ENCODE measurements at places on chromosomes 4 and X.

DNA sequence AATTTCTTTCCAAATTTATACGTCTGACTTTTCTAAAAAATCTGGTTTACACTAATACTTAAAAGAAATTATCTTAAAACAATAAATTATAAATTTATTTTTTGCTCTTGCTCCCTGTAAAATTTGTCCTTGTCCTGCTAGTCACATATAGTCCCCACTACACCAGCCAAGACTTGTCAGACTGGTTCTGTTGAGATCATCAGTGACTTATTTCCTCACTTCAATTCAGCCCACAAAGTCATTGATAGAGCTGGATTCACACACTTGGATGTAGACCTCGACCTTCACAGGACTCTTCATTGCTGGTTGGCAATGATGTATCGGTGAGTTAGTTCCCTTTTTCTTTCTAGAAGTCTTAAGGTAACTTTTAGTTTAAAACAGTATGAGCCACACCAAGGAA is at the start of gene TMPRSS11E:
Gene TMPRSS11E (plus strand): TSS at position 263 of the 400 bp plus-strand sequence. CDS start 50 bp downstream, at position 313.
- peak; percentile 76 for DNase-seq

GRCh38 chr4:6199422-6199921 is 877 bp downstream of the JAKMIP1 start:
- no peak for DNase-seq

- DNase-seq, result no peak
Observed at GRCh38 chrX:131068945-131069719, 11.0 kb downstream of the ARHGAP36 start.

GRCh38 chrX:68209008-68209407 is 224.3 kb downstream of the OPHN1 start:
- DNase-seq, result no peak

DNA sequence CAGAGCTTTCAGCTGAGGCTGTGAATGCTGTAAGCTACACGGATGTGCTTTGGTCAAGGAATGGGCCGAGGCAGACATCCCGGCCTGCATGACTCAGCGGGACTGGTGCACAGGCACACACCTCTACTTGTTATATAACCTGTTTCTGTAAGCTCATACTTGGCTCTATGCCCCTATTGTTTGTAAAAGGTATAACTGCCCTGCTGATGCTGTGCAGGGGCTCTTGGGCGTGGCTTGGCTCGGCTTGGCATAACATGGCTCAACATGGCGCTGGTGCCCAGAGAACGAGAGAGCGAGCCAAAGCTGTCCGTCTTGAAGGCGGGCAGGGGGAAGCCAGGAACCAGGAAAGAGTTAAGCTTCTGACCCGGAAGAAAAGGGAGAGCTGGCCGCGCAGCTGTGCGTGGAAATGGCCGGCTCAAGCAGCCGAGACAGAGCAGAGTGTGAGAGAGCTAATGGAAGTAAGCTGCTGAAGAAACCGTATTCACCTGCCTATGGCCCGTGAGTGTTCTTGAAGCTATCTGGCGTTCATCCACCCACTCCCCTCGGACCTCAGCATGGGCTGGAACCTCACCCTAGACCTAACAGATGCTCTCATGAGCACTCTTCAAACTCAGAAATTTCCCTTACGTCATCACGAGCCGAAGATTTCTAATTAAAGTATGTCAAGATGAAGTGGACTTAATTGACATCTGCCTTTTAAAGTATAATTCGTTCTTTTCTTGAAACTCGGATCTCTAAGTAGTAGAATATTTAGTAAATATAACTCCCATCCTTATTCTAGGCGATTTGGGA is 286.3 kb upstream of the AGA start:
- DNase-seq, result no peak

- DNase-seq, result no peak
Observed at GRCh38 chrX:10023821-10024220, 56.7 kb downstream of the CLDN34 start.

DNA sequence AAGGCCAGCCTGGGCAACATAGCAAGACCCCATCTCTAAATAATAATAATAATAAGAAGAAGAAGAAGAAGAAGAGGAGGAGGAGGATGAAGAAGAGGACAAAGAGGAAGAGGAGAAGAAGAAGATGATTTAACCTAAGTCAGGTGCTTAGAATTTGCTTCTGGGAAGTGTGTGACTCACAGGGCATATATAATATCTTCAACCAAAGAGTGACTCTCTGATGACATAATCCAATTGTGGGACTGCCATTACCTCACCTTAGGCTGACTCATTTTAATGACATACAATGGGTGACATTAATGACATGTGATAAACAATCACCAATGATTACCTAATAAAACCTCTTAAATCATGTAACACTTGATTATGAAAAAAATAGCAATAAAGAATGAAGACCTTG is 32.7 kb upstream of the MBTPS2 start:
- no peak for DNase-seq

GRCh38 chr4:112058433-112058832 is 86.8 kb upstream of the FAM241A start:
- DNase-seq, result no peak

- DNase-seq, result no peak
Observed at GRCh38 chr4:106715825-106716224, 320.3 kb downstream of the DKK2 start.

DNA sequence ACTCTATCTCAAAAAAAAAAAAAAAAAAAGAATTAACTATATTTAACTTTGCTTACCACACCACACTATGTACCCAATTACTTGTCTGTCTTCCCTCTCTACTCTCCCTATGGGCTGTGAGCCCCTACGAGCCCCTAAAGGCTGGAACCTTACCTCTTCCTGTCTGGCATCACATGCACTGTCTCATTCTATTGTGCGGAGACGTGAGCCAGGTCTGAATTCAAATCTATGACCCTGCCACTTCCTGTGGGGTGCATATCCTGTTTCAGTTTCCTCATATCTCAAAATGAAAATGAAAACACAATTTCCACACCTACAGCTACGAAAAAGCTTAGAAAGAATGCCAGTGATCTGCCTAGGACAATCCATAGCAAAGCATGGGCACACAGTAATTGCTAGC is 42.9 kb upstream of the HS3ST1 start:
- DNase-seq, result no peak

DNA sequence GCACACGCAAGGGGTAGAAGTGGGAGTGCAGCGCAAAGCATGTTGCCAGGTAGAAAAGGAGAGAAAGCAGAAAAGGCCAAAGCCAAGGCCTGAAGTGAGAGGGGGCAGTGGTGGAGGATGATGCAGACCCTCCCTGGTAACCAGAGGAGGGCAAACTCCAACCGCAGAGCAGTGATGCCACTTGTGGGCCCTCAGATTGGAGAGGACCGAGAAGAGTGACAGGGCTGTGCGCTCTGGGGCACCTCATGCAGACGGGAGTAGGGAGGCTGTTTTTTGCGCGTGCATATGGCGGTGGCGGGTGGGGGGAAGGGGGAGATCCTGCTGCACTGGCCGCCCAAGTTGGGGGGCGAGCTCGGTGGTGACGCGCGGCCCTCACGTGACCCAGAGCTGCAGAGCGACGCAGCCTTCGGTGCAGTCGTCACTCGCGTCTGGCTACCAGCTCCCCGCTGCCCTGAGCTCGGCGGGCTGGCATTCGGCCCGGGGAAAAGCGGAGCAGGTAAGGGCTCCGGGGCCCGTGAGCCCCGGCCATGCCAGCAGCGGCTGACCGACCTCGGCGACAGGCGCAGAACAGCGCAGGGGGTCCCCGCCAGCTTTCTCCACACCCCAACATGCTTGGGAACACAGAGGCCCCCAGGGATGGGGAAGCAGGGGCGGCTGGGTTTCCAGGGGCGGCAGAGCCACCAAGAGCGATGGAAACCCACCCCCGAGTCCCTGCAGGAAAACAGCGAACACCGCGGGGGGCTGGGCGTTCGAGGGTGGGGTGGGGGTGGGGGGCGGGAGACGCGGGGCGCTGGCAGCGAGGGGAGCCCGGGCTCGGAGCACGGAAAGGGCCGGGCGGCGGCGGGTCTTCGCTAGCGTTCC is at the start of gene BEX3:
Gene BEX3 (plus strand): TSS at position 421 of the 861 bp plus-strand sequence. CDS start 984 bp downstream, outside the sequence.
- DNase-seq, result no peak

GRCh38 chr4:79237851-79238250 is 88.0 kb downstream of the NAA11 start:
- no peak for DNase-seq

DNA sequence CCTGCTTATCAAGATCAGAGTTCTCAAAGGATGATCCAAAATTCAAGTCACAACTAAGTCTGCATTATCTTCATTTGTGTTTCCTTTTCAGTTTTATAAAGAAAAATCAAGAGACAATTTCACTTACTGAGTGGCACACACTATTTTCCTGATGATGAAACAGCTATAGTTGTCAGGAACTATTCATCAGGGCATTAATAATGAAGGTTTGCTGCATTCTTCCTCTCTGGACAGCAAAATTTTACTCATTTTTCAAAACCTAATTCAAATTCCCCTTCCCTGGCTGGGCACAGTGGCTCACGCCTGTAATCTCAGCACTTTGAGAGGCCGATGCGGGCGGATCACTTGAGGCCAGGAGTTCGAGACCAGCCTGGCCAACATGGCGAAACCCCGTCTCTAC is 83.5 kb upstream of the SMIM10 start:
- no peak for DNase-seq

DNA sequence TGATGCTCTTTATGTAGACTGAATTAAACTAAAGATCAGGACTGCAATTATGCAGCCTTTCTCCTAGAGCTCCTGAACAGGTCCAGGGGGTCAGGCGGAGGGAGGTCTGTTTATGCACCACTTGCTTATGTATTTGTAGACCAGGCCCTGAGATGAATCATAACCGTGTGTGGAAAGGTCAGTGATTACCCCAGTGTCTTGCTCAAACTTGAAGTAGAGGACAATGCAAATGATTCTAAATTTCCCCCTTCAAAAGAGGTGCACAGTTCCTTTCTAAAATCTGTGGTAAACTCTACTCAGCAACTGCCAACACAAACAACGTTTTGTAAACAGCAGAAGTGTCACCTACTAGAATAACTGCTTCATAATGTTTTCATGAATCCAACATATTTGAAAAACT is 13.0 kb upstream of the TBC1D9 start:
- no peak for DNase-seq

- no peak for DNase-seq
Observed at GRCh38 chr4:152427981-152428380, 107.9 kb downstream of the FBXW7 start.

GRCh38 chr4:105108971-105109370 is 37.7 kb upstream of the TET2 start:
- no peak for DNase-seq

- no peak for DNase-seq
Observed at GRCh38 chr4:25104591-25104990, 55.7 kb downstream of the SEPSECS start.
